Chondrocyte (in vitro differentiated cells): ENCODE measurements at places on chromosomes 7 and 10. TPM values are rescaled to one million over a fixed set of nuclear protein-coding genes. Genes with fewer than 3 reads are reported as not detected.
A peak's percentile ranks its signal among the peaks of the same experiment; 100 is the strongest.

The OR6B1 gene
- not detected in 3 replicates for total RNA-seq

- H3K27ac ChIP-seq: peak overlapping the region; percentile 92
- H3K27me3 ChIP-seq: no peaks in the 10 kb centered on the region
- peaks cover 1% of the 10 kb centered on the region for H3K36me3 ChIP-seq
- no peak overlapping the region for H3K4me3 ChIP-seq
- no peak for DNase-seq
Measured at GRCh38 chr7:71615017-71615416, 483.1 kb downstream of the GALNT17 start.

DNA sequence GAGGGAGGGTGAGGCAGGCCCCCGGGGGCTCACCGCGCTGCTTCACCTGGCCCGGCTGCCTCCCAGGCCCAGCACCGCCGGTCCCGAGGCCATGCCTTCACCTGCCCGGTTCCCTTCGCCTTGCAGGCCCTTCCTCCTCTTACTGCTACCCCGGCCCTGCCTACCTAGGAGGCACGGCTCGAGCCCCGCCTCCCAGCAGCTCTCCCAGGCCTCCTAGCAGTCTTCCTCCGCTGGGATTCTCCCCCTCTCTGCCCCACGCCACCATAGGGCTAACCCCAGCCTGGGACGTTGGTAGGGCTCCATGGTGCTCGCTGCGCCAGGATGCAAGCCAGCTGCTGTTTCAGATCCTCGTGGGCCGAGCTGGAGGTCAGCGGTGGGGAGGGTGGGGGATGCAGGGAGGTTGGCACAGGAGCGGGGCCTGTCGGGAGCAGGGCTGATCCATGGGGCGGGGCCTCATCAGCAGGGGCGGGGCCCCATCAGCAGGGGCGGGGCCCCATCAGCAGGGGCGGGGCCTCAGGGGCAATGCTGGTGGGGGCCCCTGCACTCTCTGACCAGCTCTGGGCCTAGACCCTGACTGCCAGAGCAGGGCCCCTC, 63.3 kb downstream of the RASGEF1A start:
- no peaks in the 10 kb centered on the region for H3K36me3 ChIP-seq
- H3K27ac ChIP-seq: no peak overlapping the region
- H3K27me3 ChIP-seq: no peaks in the 10 kb centered on the region
- DNase-seq: peak; percentile 71
- H3K4me3 ChIP-seq: no peak overlapping the region

DNA sequence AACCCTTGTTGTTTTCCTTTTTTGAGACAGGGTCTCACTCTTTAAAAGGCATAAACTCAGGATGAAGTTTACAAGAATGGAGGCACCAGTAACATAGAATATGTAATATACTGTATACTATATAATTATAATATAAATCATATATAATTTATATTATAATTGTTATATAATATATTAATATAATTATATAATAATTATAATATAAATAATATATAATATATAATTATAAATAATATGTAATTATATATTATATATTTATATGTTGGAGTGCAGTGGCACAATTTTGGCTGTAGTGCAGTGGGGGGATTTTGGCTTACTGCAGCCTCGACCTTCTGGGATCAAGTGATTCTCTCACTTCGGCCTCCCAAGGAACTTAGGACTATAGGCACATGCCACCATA, 96.1 kb downstream of the LRMDA start:
- no peak overlapping the region for H3K4me3 ChIP-seq
- peaks cover 15% of the 10 kb centered on the region for H3K4me1 ChIP-seq
- peaks cover 19% of the 10 kb centered on the region for H3K27me3 ChIP-seq
- H3K36me3 ChIP-seq: no peaks in the 10 kb centered on the region

The UPF2 gene
- 17.5 to 20.3 TPM (median 20.0 TPM) in 3 replicates for total RNA-seq

- H3K27me3 ChIP-seq: no peaks in the 10 kb centered on the region
- H3K4me1 ChIP-seq: peaks cover 26% of the 10 kb centered on the region
- no peak overlapping the region for H3K4me3 ChIP-seq
- H3K27ac ChIP-seq: no peak overlapping the region
- DNase-seq: no peak
Measured at GRCh38 chr7:79507131-79507530, 53.7 kb upstream of the MAGI2 start.

DNA sequence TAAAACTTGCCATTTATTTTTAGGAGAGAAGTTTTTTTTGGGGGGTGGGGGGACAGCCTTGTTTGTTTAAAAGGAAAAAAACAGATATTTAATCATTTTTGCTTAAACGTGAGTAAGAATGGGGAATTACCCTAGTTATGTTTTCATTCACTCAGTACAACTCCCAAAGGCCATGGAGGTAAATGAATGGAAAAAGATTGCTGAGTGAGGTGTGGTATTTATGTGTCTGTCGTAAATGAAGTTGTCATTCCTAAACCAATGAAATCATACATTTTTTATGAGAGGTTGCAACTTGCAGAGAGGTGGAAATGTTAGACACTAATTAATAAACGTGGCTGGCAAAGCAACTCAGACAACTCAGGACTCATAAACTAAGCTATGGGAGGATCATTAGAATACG, 218.1 kb downstream of the CELF2 start:
- H3K27me3 ChIP-seq: no peaks in the 10 kb centered on the region
- H3K4me3 ChIP-seq: no peak overlapping the region
- H3K36me3 ChIP-seq: no peaks in the 10 kb centered on the region
- DNase-seq: no peak

DNA sequence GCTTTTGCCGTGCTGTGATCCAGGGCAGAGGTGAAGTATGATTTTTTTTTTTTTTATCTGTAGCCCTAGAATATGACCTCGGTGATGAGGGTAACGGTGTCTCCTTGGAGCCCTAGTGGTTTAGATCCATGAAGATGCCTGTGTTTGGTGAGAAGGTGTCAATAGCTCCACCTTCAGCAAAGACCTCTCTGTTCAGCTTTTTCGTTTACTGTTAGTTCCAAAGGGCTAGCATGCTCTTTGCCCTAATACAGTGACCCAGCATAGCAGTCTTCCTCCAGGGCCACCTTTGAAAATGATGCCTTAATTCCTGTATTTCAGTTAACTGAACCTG, 746 bp upstream of the MRPS16 start:
- no peaks in the 10 kb centered on the region for H3K27me3 ChIP-seq
- peaks cover 8% of the 10 kb centered on the region for H3K36me3 ChIP-seq
- H3K4me1 ChIP-seq: peaks cover 29% of the 10 kb centered on the region
- peak overlapping the region; percentile 98 for H3K27ac ChIP-seq
- H3K4me3 ChIP-seq: peak overlapping the region; percentile 94

GRCh38 chr10:36263871-36264270, 621.8 kb upstream of the FZD8 start:
- H3K27ac ChIP-seq: no peak overlapping the region
- peaks cover 32% of the 10 kb centered on the region for H3K4me1 ChIP-seq
- DNase-seq: no peak
- H3K4me3 ChIP-seq: no peak overlapping the region
- no peaks in the 10 kb centered on the region for H3K36me3 ChIP-seq
- H3K27me3 ChIP-seq: no peaks in the 10 kb centered on the region

DNA sequence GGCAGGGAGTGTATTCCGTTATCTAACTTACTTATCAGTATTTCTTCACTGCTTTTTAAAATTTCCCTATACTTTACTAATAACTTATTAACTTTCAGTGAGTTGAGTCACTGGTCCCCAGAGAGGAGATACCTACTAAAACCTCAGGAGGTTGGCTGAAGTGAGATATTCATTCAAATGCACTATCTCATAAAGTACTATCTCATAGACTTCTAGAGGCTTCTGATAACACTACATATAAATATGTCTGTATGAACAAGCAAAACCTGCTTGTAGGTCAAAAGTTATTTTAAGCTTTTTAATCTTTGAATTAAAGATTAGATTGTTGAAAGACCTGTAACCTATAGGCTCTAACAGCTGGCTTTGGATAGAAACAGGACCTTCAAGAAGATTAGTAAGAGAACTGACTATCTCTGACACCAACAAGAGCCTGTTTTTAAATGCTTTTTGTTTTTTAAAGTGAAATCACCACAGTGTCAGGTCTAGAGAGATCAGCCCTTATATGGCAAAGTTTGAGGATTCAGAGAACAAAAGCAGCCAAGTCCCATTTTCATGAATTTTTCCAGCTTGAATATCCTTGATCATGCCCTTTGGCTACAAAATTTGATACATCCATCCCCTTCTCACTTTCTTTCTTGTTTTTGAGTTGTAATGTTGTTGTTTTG, 242.2 kb downstream of the ARL4A start:
- H3K27me3 ChIP-seq: no peaks in the 10 kb centered on the region
- H3K4me1 ChIP-seq: peaks cover 20% of the 10 kb centered on the region
- no peak overlapping the region for H3K4me3 ChIP-seq

- no peak overlapping the region for H3K4me3 ChIP-seq
- H3K36me3 ChIP-seq: peaks cover 4% of the 10 kb centered on the region
- peaks cover 45% of the 10 kb centered on the region for H3K4me1 ChIP-seq
Measured at GRCh38 chr7:47095946-47096345, 486.0 kb downstream of the TNS3 start.

- no peaks in the 10 kb centered on the region for H3K36me3 ChIP-seq
- H3K27ac ChIP-seq: no peak overlapping the region
- no peaks in the 10 kb centered on the region for H3K4me1 ChIP-seq
- DNase-seq: no peak
- no peak overlapping the region for H3K4me3 ChIP-seq
- H3K27me3 ChIP-seq: peaks cover 8% of the 10 kb centered on the region
Measured at GRCh38 chr7:154916856-154917807, 85.8 kb downstream of the PAXIP1 start.

GRCh38 chr10:126518218-126519080, 130.2 kb upstream of the ADAM12 start:
- H3K4me3 ChIP-seq: no peak overlapping the region
- H3K27ac ChIP-seq: no peak overlapping the region
- H3K36me3 ChIP-seq: no peaks in the 10 kb centered on the region
- H3K27me3 ChIP-seq: peaks cover 8% of the 10 kb centered on the region
- peaks cover 5% of the 10 kb centered on the region for H3K4me1 ChIP-seq
- no peak for DNase-seq

The GSAP gene
- total RNA-seq: 0.58 to 3.1 TPM (median 1.9 TPM) in 3 replicates

- DNase-seq: no peak
- no peak overlapping the region for H3K4me3 ChIP-seq
- peaks cover 16% of the 10 kb centered on the region for H3K4me1 ChIP-seq
- no peak overlapping the region for H3K27ac ChIP-seq
Measured at GRCh38 chr10:50510517-50511473, 113.0 kb downstream of the SGMS1 start.

- no peak overlapping the region for H3K4me3 ChIP-seq
- H3K4me1 ChIP-seq: peaks cover 6% of the 10 kb centered on the region
- no peaks in the 10 kb centered on the region for H3K36me3 ChIP-seq
- H3K27me3 ChIP-seq: no peaks in the 10 kb centered on the region
- H3K27ac ChIP-seq: no peak overlapping the region
Measured at GRCh38 chr7:2959103-2959680, 84.5 kb downstream of the CARD11 start.

The CC2D2B gene
- 0.30 to 0.54 TPM (median 0.51 TPM) in 3 replicates for total RNA-seq

DNA sequence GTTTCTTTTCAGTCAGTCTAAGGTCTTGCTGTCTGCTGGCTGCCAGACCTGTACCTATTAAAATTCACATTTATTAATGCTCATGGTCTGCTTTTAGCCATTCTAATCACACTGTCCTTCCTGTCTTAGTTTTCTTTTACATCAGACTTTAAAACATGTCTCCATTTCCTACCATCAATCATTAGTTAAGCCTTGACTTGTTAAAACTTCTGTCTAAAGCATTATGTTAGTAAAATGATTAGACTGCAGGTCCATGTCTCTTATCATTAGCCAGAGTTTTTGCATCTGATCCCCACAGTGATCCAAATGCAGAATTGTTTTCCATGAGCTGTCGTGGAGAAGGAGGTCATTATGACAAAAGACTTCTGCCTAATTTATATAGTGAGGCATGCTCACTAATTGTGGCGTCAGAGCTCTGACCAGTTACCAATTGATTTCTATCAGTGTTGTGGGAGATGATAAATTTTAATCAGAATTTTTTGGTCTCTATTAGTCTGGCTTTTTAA, 226.5 kb downstream of the DKK1 start:
- H3K27me3 ChIP-seq: no peaks in the 10 kb centered on the region
- H3K4me1 ChIP-seq: peaks cover 24% of the 10 kb centered on the region
- DNase-seq: no peak
- H3K4me3 ChIP-seq: no peak overlapping the region

DNA sequence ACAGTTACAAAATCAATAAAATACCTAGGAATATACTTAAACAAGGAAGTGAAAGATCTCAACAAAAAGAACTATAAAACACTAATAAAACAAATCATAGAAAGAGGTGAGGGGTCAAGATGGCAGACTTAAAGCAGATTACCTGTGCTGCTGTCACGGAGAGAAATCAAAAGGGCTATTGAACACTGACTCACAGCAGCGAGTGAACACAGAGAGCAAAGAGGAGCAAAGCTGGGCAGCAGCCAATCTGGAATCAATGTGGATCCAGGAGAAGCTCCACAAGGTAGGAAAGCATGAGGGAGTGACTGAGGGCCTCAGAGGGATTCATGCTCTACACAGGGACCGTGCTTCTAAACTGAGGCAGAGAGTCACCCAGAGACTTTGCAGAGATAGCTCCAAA, 562.0 kb upstream of the SEMA3D start:
- no peak overlapping the region for H3K27ac ChIP-seq
- no peaks in the 10 kb centered on the region for H3K27me3 ChIP-seq
- H3K4me1 ChIP-seq: peaks cover 10% of the 10 kb centered on the region
- H3K36me3 ChIP-seq: peaks cover 10% of the 10 kb centered on the region
- no peak overlapping the region for H3K4me3 ChIP-seq

- no peak overlapping the region for H3K27ac ChIP-seq
- H3K4me3 ChIP-seq: no peak overlapping the region
- no peak for DNase-seq
- H3K4me1 ChIP-seq: peaks cover 21% of the 10 kb centered on the region
- no peaks in the 10 kb centered on the region for H3K36me3 ChIP-seq
Measured at GRCh38 chr7:131858611-131859010, 302.2 kb upstream of the PODXL start.

The MUC3A gene
- total RNA-seq: not detected in 3 replicates

The UMAD1 gene
- total RNA-seq: 5.5 to 7.8 TPM (median 6.4 TPM) in 3 replicates

The CACNA2D1 gene
- 28.6 to 32.9 TPM (median 31.3 TPM) in 3 replicates for total RNA-seq

- no peak overlapping the region for H3K27ac ChIP-seq
- H3K36me3 ChIP-seq: no peaks in the 10 kb centered on the region
- no peak overlapping the region for H3K4me3 ChIP-seq
- DNase-seq: no peak
Measured at GRCh38 chr10:120278069-120278468, 179.0 kb upstream of the PLPP4 start.
